ENCODE measurements at places on chromosomes 12 and 14. TPM values are rescaled to one million over a fixed set of nuclear protein-coding genes. Genes with fewer than 3 reads are reported as not detected.

GRCh38 chr12:118357257-118358007, 15.3 kb downstream of the TAOK3 start:
- DNase-seq: peak; percentile 73

The WASHC4 gene
- 9.1 TPM for polyA plus RNA-seq

The RNASE7 gene
- polyA plus RNA-seq: not detected

DNA sequence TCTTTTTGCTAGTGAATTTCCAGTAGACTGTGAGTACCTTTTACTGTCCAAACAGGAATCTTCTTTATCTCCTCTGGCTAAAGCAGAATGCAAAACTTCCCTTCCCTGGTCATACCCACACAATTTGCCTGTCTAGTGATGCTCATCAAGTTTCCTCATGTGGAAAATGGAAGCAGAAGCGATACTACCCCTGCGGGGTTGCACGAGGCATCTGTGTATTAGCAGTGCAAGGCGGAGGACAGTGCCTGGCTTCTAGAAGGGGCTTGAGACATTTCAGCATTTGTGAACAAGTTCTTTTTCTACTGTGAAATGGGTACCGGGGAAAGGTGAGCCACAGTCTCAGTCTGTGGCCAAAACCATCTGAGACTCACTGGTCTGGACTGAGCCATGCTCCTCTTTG, 340.9 kb downstream of the AACS start:
- no peak for DNase-seq

DNA sequence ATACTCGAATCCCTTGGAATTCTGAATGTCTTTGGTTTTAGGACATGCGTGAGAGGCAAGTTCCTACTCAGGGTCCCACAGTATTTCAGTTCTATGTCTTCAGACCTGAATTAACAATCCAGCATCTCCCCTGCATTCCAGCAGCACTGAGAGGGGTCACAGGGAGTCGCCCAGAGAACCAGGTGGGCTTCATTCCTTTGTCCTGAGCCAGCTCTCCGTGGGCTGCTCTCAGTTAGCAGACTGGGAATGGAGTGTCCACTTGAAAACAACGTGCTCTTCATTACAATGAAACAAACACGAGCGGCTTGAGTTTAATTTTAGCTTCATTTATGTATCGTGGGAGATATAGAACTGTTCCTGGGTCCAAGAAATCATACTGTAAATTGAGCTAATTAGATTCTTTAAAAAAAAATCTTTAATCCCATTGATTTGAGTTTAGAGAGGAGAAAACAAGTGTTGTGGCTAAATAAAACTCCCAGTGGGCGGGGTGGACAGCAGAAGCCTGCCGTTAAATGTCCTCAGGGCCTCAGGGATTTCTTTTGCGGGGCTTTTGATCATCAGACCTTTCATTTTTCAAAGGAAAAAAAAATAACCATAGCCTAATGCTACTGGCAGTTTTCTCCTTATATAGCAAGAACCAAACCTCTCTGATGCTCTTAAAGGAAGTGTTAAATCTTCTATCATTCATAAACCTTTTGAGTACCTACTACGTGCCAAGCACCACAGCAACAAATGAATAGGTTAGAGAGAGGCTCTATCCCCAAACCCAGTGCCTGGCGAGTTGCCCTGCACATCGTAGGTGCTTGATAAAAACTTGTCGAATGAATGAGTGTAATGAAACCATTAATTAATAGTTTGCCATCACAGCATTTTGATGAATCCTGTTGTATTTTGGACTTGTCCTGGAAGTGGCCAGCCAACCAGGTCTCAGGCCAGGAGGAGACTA, 140.4 kb downstream of the CHST11 start:
- no peak for DNase-seq

The CLEC6A gene
- polyA plus RNA-seq: not detected

The GALNT9 gene
- not detected for polyA plus RNA-seq

The DEPDC4 gene
- polyA plus RNA-seq: not detected

DNA sequence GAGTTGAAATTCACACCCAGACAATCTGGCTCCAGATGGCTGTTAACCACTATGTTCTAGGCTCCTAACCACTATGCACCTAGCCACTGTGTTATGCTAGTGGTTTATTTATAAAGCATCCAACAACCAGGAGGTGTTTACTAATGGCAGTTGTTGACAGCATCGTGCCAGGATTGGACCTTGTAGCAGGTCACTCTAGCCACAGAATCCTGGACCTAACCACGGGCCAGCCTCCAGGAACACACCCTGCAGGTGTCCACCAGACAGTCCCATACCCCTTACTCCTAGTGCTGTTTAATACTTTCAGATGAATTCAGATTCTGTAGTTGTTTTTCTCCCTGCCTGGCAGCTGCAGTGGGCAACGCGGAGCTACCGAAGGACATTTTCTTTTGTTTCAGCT, 109.4 kb upstream of the MYL2 start:
- no peak for DNase-seq

GRCh38 chr12:98385641-98386040, 129.7 kb upstream of the TMPO start:
- DNase-seq: no peak

DNA sequence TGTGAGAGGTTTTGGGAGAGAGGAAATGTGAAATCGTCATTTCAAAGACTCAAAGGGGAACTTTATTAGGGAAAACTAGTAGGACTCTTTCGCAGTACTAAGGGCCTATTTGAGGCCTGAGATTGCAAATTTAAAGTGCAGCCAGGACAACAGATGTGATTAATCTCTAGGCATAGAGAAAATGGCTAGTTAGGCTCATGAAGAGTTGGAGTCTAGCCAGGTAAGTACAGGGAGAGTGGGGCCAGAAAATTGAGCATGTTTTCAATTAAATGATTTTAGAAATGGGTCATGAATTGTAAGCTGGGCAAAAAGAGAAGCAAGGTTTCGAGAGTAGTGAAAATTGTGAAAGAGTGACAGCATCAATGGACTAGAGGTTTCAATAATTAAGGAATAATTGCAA, 91.9 kb upstream of the LMNTD1 start:
- peak; percentile 20 for DNase-seq

The HSP90AA1 gene
- polyA plus RNA-seq: 167 TPM

GRCh38 chr12:43362910-43363694, 188.9 kb downstream of the ADAMTS20 start:
- no peak for DNase-seq

DNA sequence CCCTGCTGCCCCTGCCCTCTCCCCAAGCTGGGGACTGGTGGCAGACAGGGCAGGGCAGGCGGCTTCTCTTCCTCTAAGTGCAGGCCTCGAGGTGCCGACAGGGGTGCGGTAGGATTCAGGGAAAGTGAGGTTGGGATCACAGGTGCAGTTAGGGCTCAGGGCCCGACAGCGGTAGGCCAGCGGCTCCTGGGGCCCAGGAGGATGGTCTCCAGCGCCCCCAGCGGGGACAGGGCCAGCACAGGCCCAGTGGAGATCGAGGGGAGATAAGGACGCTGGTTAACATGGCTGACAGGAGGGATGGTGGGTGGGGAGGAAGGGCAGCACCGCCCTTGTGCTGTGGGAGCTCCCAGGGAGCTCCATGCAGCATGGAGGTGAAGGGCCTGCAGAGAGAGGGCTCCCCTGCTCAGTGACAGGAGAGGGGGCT, 935 bp upstream of the CRIP1 start:
- DNase-seq: peak; percentile 84

The ABCB9 gene
- 1.2 TPM for polyA plus RNA-seq

GRCh38 chr12:91562476-91562875, 379.9 kb upstream of the DCN start:
- DNase-seq: no peak

GRCh38 chr14:77808250-77808649, 8.3 kb downstream of the ADCK1 start:
- DNase-seq: no peak

The KRT3 gene
- polyA plus RNA-seq: not detected

The TAS2R43 gene
- not detected for polyA plus RNA-seq

DNA sequence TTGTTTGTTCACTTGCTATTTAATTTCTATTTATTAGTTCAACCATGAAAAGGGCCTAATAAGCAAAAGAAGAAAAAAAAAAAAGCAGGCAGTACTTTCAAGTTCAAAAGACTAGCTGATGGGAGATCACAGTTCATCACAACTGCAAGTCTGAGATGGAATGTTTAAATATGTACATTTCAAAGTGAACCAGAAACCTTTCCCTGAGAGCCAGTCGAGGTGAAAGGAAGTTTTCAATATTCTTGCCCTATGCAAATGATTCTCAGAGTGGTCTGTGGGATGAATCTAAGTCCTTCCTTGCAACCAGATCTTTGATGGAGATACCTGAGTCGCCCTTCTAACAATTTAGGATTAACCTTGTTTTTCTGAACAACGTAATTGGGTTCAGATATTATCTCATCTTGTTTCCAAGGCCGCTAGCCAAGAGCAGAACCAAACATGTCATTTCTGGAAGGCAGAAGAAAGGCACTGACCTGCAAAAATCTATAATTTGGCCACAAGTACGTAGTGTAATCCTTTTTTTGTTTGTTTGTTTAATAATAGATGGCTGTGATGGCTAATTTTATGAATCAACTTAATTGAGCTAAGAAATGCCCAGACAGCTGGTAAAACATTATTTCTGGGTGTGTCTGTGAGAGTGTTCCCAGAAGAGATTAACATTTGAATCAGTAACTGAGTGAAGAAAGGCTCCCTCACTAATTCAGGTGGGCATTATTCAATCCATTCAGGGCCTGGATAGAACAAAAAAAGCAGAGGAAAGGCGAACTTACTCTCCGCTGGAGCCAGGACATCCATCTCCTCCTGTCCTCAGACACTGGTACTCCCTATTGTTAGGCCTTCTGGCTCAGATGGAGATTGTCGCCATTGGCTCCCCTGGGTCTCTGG, 171.1 kb upstream of the TMPO start:
- DNase-seq: no peak

The OR6C75 gene
- not detected for polyA plus RNA-seq

- DNase-seq: no peak
Measured at GRCh38 chr14:36751920-36752319, 90.3 kb downstream of the PAX9 start.

DNA sequence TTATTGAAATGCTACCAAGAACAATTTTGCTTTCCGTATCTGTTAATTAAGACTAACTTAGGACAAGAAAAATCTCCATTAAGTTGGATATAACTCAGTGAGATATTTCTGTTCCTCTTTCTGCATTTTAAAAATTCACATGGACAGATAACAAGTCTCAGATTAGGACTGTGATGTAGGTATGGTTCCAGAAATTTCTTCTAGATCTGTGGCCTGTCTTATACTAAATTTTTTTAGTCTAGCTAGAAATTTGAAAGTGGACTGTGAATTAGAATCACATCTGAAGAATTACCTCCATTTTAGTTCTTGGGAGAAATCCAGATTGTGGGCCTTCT, 41.6 kb downstream of the USP15 start:
- DNase-seq: no peak

DNA sequence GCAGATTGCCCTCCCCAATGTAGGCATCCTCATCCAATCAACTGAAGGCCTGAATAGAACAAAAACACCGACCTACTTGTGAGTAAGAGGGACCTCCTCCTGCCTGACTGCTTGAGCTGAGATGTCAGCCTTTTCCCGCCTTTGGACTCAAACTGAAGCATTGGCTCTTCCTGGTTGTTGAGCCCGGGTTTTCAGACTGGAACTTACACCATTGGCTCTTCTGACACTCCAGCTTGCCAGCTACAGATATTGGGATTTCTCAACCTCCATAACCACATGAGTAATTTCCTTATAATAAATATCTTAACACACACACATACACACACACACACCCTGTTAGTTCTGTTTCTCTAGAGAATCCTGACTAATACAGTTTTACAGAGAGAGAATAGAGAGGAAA, 173.4 kb upstream of the NTF3 start:
- peak; percentile 43 for DNase-seq

The P2RX7 gene
- polyA plus RNA-seq: 0.60 TPM

GRCh38 chr12:15721316-15722115, 67.7 kb downstream of the EPS8 start:
- DNase-seq: no peak

DNA sequence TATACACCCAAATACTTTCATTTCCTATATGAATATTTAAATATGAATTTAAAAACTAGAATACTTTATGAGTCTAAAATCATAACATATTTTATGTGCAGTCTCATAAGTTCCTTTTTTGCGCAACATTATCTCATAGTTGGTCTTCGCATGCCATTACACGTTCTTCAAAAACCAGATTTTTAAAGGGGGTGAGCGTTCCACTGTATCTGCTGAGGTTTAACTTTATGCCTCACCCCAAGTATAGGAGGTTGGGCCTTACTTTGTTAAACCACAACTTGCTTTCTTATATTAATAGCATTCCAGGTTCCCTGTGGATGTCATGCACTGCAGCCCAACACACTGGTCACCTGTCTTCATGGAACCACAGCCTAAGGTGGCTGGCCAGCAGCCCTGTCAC, 118.6 kb downstream of the APAF1 start:
- DNase-seq: no peak

Measured in stomach (tissue), 19 donors.